Central memory CD8-positive, alpha-beta T cell (primary cell): ENCODE measurements at places on chromosomes 7 and 10.

GRCh38 chr10:52391927-52392602, 78.0 kb downstream of the DKK1 start:
- no peak for DNase-seq

GRCh38 chr7:141695803-141696289, 6.1 kb downstream of the DENND11 start:
- DNase-seq: no peak

GRCh38 chr7:79471699-79472098, 18.2 kb upstream of the MAGI2 start:
- DNase-seq: no peak

GRCh38 chr7:45125193-45125904, 13.9 kb upstream of the TBRG4 start:
- DNase-seq: no peak

DNA sequence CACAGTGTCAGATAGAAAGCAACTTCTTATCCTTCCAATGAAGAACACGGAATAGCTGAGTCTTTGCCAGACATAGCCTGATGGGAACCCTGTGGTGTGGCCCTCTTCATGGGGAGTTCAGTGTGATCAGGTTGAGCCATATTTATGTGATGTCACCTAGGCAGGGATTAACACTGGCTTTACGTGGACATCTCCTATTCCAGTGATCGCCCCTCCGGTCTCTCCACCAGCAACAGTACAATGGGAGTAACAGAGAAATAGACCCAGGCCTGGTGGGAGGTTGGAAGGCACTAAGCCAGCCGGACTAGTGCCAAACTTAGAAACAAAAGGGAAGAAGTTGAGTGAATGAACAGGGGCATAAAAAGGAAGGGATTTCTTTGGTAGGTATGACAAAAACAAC, 358.1 kb downstream of the PRPF18 start:
- DNase-seq: no peak

GRCh38 chr10:91665842-91666241, 33.0 kb upstream of the PPP1R3C start:
- DNase-seq: no peak

DNA sequence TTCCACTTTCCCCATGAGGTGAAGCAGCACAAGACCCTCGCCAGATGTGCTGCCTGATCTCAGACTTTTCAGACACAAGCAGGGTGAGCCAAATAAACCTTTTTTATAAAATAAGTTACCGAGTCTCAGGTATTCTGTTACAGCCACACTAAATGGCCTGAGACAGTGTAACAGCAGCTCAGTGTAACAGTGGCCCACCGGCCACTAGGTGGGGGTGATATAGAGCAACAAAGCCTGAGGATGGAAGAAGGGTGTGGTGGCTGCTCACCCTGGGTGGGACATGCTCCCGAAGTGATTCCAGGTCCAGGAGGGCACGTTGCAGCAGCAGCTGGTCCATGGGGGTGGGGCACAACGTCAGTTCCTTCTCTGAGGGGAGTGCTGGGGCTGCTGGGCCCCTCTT, 44.6 kb downstream of the BMS1 start:
- DNase-seq: no peak

GRCh38 chr7:17152721-17153120, 145.7 kb upstream of the AHR start:
- DNase-seq: no peak

GRCh38 chr10:83476211-83476610, 663.1 kb upstream of the GHITM start:
- no peak for DNase-seq

DNA sequence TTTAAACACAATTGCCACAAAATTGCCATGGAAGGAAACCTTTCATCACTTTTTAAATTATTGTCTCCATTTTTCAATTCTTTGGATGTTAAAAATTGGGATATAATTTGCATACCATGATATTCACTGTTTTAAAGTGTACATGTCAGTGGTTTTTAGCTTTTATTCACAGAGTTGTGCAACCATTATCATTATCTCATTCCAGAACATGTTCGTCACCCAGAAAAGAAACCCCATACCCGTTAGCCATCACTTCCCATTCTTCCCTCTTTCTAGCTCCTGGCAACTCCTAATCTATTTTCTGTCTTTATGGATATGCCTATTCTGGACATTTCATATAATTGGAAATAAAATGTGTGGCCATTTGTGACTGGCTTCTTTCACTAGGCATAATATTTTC, 260.3 kb upstream of the FERD3L start:
- DNase-seq: no peak

DNA sequence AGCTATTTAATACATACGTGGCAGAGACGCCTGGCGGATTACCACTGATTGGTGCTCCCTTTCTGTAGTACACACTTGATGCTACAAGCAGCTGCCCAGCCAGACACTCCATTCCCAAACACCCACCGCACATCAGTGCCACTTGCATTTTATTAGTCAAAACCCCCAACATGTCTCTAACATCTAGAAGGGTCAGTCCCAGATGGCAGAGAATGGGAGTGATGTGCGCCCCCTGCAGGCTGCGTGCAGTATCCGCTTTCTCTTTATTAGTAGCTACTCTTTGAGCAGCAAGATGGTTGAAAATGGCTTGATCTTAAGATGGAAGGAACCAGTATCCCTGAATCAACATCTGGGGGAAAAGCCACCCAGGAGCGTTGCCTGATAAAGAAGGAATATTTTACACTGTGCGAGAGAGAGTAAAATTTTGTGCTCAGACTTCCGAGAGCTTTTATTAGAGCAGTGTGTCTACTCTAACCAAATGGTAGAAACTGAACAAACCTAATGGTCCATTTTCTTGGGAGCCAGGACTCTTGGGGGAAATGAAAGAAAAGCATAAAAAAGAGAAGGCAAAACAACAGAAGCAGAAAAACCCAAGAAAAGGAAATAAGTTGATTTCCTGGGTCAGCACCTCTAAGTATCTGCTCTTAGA, 78.3 kb downstream of the ST8SIA6 start:
- no peak for DNase-seq
